ENCODE measurements at places on chromosomes 5 and 9.

DNA sequence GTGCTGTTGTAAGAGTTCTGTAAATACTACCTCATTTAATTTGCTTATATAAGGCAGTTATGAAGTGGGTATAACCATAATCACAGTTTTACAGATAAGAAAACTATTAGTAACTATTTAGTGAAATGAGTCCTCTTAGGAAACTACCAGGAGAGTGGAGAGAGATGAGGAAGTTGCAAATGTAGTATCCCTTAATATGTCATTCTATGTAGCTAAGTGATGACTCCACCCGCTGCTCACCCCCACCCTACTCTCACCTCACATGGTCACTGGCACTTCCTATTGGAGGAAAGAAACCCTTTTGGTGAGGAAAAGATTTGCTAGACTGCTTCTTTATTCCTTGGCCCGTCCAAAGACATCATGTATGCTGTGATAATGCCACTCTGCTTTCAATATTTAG, 241.8 kb upstream of the SLC24A2 start:
- DNase-seq = no peak

DNA sequence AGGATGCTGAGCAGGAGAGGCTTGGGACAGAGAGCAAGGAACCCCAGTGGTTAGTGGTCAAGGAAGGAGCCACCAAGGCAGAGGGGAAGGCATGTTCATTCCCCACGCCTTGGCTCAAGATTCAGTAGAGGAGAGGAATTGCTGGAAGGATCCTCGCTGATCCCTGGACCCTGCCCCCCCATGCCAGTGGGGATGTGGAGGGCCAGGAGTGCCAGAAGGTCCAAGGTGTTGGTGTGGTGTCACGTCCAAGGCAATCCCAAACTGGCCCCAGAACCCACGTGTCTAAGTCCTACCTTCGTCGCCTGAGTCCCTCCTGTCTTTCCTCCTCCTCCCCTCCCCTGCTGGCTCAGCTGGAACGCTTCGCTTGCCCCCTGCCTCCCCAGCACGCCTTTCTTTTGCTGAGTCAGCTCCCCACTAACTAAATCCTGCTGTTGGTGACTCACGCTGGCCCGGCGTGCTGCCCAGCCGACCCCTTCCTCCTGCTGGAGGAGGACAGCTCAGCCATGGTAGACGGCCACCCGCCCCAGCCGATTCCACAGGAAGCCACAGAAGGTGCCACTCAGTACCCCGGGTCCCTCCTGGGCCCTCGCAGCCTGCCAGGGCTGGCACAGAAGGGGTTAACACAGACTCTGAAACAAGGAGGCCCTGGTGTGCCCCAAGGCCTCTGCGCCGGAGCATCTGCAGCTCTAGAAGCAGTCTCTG, 37.6 kb upstream of the ORM1 start:
- DNase-seq = peak; percentile 57

GRCh38 chr9:9437641-9438040, 1175.2 kb downstream of the PTPRD start:
- no peak for DNase-seq

- DNase-seq = peak; percentile 33
These were observed 96.4 kb downstream of the DIRAS2 start for GRCh38 chr9:90546200-90546599.

DNA sequence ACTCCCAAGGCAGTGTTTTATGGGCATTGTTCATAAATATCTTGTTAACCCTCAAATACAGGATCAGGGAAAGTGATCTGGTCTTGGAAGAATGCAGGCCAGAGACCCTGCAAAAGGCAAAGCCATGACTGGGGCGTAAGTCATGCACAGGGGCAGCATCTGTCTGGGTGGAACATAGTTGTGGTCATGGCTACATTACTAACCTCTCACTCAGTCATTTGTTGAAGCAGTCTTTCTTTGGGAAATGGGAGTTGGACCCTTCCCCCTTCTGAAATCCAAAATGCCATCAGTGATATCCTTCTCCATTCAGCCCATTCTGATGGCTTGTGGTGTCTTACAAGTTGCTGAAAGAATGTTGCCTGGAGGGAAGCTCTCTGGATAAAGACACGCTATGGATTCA, 68.1 kb downstream of the GDNF start:
- DNase-seq = no peak

GRCh38 chr5:36723912-36724311, 117.5 kb downstream of the SLC1A3 start:
- peak; percentile 43 for DNase-seq

- DNase-seq = no peak
These were observed 56.7 kb downstream of the RALGPS1 start for GRCh38 chr9:126971261-126971660.

DNA sequence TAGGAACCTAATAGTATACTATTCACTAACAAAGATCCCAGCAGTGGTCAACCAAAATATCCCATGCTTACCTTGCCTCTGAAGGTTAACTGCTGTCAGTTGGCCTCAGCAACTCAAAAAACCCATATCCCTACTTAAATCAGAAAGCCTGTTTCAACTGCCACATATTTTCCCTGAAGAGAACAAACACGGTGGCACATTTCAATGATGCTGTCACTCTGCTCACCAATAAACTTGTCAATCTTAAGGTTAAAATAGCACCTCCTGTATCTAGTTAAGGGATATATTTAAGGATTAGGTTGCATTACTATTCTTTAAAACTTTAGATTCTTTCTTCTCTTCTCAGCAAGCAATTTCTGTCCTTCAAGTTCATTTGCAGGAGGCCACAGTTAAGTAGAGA, 986.9 kb downstream of the CDH18 start:
- DNase-seq = no peak

GRCh38 chr9:95302479-95302878, 15.0 kb downstream of the FANCC start:
- DNase-seq = no peak

GRCh38 chr5:170541146-170541769, 37.4 kb downstream of the KCNIP1 start:
- no peak for DNase-seq

DNA sequence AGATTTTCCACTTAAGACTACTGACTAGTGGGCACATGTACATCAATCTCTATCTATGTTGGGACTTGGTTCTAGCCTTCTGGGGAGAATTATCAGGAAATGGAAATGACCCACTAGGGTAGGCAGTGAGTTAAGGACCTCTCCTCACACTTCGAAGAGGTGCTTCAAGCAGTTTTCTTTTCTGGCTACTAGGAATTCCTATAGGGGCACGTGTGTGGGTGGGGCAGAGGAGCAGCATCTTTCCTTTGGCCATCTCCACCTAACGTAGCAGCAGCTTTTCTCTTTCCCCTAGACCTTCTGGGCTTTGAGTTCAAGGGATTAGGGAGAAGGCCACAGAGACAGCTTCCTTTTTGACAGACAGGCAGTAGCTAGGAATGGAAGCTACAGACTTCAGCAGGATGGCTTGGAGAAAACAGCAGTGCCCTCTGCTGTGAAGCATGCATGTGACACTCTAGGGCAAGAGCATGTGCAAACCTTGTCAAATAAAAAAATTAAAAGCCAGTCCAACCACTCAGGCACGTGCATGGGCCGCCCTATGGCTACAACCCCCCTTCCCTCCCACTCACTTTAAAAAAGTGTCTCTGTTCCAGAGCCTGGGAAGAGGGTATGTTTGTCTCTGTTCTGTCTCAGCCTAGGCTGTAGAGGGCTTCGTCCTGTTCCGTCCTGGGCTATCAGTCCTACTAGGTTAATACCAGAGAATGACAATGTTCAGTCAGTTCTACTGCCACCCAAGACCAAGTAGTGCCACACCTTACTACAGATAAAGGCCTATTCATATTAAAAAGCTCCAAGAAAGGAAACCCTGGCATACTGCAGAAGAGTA, 8.7 kb upstream of the GFRA3 start:
- peak; percentile 56 for DNase-seq

DNA sequence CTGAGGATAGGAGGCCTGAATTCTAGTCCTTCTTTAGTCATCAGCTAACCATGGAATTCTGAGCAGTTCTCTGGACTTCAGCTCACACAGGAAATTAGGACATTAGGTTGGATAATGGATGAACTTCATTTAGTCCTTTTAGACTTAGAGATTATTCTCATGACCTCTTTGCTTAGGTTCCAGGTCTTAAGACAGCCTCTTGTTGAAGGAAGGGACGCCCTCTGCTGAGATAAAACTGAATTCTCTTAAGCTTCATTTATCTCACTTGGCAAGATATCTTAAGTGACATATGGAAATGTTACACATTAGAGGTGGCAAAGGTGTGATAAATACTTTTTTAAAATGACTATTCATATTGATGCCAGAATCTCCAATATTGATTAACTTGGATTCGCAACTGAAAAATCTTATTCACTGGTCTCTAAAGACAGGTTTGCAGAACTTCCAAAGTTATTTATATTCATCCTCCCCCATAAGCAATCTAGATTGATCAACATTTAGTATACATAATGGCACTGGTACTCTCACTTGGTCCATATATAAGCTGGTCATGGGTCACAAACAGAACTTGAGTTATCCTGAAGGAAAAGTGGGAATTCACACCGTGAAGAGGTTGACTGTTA, 16.9 kb upstream of the ZNF366 start:
- DNase-seq = peak; percentile 59

GRCh38 chr5:106675687-106676086, 995.0 kb downstream of the EFNA5 start:
- DNase-seq = no peak

DNA sequence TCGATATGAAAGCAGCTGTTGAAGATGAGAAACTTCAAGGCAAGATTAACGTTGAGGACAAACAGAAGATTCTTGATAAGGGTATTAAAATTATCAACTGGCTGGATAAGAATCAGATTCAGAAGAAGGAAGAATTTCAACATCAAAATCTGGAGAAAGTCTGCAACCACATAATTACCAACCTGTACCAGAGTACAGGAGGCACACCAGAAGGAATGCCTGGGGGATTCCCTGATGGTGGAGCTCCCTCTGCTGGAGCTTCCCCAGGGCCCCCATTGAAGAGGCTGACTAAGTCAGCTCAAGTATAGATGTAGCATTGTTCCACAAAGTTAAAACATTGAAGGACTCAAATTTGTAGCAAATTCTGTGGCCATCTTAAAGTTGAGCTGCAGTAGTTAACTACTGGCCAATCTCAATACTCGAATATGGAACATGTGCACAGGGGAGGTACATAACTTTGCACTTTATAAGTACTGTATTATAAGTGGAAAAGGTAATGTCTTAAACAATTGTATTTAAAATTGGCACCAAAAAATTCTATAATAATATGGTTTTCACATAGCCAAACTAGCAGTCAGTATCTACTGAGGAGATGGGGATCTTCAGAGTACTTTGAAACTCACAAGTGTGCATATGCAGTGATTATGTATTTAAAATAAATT, 237.5 kb downstream of the CHSY3 start:
- DNase-seq = no peak

DNA sequence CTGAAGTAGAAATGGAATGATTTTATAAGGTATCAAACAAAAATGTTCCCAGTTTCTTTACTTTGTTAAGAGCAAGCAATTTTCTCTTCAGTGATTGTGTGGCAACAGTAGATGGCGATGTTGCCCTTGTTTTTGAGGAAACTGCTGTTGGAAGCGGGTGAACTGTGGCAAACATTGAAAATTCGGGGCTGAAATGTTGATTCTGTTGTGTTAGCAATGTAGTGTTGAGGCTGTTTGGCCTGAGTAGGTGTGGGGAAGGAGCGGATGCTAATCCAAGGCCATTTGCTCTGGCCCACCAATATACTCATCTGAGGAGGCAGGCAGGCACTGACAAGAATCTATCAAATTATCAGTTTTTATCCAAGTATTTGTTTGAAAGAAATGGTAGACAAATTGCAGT, 129.8 kb downstream of the SLC12A2 start:
- DNase-seq = peak; percentile 88

- no peak for DNase-seq
These were observed 308.2 kb upstream of the PRR16 start for GRCh38 chr5:120155873-120156272.

DNA sequence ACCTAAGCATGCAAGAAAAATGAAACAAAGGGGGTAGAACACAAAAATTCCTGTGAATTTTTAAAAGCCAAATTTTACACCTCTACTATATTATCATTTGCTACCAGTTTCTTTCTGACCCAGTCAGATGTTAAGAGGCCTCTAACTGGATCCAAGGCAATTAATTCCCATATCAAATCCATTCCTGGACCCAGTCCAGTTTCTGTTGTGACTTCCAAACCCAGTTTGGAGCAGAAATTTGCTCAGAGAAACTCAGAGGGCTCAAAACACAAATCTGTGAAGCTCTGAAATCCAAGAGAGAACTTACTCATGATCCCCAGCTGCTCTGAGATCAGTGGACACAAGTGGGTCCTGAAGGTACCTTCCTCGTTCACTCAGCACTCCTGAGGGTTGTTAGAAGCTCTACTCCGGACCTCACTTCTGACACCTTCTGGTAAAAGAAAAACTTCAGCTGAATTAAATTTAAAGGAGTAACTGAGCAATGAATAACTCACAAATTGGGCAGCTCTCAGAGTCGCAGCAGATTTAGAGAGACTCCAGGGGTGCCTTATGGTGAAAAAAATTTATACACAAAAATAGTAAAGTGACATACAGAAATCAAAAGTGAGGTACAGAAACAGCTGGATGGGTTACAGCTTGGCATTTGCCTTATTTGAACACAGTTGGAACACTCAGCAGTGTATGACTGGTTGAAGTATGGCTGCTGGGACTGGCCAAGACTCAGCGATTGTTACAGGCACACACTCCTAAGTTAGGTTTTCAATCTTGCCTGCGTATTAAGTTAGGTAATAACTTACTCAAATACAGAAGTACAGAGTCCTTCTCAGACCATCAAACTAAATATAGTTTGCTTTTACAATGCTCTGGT, 32.4 kb downstream of the INSL4 start:
- peak; percentile 66 for DNase-seq

- no peak for DNase-seq
These were observed 42.0 kb downstream of the ELL2 start for GRCh38 chr5:95919658-95920057.

- no peak for DNase-seq
These were observed 393.1 kb downstream of the TMEM232 start for GRCh38 chr5:110333384-110333783.

GRCh38 chr5:158276692-158277091, 417.7 kb upstream of the CLINT1 start:
- DNase-seq = no peak

DNA sequence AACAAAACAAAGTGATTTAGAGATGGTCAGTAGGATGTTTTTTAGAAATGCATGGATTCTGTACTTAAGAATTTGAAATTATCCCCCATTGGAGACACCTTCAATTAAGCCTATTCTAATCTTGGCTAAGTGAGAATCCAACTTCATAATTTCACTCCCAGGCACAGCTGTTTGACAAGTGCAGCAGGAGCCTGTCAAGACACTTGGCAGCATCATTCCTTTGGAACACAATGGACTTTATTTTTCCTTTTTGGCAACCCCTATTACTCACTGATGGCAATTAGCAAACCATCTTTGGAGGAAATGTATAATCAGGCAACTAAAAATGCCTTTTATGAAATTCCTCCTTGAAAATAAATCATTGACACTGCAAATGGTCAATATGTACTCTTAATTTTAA, 194.7 kb downstream of the GLIS3 start:
- peak; percentile 35 for DNase-seq

Data from tongue (tissue), 3 donors.